ENCODE measurements at places on chromosomes 4 and X.
A peak's percentile ranks its signal among the peaks of the same experiment; 100 is the strongest.

GRCh38 chr4:83484500-83485461, at the start of gene ABRAXAS1:
Gene ABRAXAS1, minus strand, starts transcription at chr4:83485100. Its CDS starts 28 bp downstream, at chr4:83485072.
- peak; percentile 85 for DNase-seq

DNA sequence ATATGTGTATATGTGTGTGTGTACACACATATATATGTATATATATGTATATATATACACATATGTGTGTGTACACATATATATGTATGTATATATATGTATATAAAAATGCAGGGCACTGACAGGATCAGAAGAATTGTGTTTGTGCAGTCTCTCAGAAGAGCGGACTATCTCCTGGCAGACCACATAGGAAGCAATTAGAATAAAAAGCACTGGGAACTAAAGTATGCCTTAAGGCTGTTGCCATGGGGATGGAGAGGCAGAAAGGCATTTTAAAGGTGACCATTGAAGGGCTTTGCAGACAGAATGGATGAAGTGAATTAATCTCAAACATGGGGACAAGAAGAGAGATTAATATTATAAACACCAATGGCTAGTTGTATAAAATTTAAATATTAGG, 33.7 kb upstream of the USP51 start:
- DNase-seq: no peak

DNA sequence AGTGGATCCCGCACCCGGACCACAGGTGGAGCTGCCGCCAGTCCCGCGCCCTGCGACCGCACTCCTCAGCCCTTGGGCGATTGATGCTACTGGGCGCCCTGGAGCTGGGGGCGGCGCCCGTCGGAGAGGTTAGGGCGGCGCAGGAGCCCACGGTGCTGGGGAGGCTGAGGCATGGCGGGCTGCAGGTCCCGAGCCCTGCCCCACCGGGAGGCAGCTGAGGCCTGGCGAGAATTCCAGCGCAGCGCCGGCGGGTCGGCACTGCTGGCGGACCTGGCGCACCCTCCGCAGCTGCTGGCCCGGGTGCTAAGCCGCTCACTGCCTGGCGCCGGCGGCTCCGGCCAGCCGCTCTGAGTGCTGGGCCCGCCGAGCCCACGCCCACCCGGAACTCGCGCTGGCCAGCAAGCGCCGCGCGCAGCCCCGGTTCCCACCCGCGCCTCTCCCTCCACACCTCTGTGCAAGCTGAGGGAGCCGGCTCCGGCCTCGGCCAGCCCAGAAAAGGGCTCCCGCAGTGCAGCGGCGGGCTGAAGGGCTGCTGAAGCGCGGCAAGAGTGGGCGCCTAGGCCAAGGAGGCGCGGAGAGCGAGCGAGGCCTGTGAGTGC, 1256.5 kb downstream of the STIM2 start:
- no peak for DNase-seq

GRCh38 chr4:138904793-138905192, 110.8 kb upstream of the NOCT start:
- DNase-seq: no peak

DNA sequence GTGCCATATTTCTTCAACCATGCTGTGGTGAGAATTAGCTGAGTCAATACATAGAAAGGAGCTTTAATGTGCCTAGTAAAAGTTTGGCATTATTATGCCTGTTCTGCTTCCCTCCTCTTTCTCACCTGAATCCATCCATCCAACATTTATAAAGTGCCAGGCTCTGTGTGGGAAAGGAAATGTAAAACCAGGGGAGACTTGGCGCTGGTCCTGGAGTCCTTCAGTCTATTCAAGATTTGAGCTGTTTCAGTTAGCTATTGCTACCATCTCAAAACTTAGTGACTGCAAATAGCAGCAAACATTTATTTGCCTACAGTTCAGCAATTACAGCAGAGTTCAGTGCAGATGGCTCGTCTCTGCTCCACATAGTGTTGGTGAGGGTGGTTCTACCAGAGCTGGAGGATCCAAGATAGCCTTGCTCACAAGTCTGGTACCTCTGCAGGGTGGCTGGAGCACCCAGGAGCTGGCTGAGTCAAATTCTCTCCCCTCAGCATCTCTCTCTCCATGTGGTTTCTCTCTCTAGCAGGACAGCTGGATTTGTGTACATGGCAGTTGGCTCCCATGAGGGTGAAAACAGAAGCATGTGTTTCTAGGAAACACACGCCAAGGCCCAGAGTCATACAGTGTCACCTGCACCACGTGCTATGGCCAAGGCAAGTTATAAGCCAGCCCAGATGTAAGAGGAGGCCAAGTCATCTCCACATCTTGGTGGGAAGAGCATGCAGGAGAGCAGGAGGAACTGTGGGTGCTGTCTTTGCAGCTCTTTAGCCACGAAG, 77.3 kb downstream of the FHDC1 start:
- no peak for DNase-seq

- no peak for DNase-seq
Observed at GRCh38 chrX:39820938-39821708, 276.6 kb downstream of the BCOR start.

DNA sequence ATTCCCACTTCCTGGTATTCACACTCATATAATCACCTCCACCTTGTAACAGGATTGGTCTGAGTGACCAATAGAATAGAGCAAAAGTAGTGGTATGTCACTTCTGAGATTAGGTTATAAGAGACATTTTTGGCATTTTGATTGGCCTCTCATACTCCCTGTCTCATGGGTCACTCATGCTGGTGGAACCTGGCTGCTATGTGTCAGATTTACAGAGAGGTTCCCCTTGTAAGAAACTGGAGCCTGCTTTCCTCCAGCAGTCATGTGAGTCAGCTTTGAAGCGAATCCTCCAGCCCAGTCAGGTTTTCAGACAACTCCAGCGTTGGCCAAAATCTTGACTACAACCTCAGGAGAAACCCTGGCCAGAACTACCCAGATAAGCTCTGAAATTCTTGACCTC, 2.6 kb upstream of the OTUD4 start:
- DNase-seq: no peak

GRCh38 chr4:161828061-161828460, 335.7 kb downstream of the FSTL5 start:
- no peak for DNase-seq

DNA sequence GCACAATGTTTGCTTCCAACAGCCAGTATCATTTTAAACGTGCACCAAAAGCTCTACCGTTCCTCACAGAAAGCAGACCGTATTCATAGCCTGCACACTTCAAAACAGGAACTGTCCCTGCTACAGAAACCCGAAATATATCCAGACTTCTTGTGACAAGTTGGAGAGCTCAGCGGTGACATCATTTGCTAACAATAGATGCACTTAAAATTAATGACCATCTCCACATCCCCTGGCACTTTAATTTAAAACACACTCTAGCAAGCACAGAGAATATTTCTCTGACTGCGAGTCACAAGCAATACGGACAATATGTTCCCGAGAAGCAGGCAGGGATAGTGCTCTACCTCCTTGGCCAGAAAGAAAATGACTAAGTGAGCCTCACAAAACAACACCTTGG, 2.5 kb downstream of the NYX start:
- DNase-seq: no peak

- DNase-seq: no peak
Observed at GRCh38 chrX:122252454-122252853, 931.6 kb upstream of the GRIA3 start.

DNA sequence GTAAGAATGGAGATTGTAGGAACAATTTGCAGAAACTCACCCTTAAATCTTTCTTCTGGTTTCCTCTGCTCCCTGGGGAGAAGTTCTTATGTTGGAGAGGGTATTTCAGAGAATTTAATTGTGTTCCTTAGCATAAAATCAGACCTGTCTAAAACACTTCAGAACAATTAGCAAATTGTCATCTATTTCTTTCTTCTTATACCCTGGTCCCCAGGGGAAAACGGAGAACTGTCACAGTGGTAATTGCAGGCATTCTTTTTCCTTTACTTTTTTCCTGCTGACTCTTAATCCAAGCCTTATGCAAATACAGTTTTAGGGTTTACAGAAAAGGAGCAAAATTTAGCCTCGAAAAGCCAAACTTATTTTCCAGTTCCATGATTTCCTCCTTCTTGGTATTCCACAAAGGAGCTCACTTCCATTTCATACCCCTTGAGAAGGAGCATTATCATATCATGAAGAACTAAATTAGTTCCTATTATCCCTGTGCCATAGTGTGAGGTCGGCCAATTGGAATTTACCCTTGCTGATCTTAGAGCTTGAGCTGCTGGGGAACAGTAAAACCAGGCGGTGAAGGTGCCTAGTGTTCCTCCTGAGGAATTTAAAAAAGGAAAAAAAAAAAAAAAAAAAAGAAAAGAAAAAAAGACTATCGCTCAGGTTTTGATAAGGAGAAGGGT, 173.8 kb downstream of the IL15 start:
- DNase-seq: no peak

DNA sequence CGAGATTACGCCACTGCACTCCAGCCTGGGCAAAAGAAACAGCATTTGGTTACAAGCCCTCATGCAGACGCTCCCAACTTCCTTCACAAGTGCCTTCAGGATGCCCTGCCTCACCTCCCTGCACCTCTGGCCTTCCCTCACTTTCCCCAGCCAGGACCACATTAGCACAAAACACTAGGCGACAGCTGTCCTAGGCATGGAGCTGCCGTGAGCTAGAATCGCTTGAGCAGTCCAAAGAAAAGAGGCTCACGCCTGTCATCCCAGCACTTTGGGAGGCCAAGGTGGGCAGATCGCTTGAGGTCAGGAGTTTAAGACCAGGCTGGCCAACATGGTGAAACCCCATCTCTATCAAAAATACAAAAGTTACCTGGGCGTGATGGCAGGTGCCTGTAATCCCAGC, 15.8 kb downstream of the RNF212 start:
- DNase-seq: no peak

GRCh38 chr4:138659037-138659811, 356.4 kb upstream of the NOCT start:
- DNase-seq: no peak

DNA sequence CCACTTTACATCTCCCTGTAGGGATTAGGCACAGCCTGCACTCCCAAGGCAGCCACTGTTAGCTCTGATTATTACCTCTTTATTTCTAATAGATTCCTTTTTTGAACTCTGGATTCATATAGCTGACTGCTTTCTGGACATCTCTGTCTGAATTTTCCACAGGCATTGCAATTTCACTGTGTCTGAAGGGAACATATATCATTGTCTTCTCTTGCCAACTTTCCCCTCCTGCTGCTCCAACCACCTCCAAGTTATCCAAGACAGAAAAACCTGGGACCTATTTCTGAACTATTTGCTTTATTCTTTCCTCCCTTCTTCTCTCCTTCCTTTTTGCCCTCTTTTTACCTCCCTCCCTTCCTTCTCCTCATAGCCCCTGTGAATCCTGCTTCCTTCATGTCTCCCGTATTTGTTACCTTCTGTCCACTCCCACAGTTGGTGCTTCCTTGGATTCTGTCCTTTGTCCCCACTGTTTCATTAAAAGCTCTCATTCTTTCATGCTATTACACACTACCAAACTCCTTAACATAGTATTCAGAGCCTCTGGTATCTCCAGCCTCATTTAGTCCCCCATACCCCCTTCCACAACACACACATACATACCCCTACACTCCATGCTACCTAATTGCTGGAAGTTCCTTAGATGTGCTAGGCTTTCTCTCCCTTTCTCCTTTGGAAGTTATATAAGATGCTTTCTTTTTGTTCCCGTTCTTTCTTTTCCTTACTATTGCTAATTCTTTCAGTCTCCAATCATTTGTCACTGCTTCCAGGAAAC, 34.7 kb downstream of the FGF2 start:
- DNase-seq: no peak

DNA sequence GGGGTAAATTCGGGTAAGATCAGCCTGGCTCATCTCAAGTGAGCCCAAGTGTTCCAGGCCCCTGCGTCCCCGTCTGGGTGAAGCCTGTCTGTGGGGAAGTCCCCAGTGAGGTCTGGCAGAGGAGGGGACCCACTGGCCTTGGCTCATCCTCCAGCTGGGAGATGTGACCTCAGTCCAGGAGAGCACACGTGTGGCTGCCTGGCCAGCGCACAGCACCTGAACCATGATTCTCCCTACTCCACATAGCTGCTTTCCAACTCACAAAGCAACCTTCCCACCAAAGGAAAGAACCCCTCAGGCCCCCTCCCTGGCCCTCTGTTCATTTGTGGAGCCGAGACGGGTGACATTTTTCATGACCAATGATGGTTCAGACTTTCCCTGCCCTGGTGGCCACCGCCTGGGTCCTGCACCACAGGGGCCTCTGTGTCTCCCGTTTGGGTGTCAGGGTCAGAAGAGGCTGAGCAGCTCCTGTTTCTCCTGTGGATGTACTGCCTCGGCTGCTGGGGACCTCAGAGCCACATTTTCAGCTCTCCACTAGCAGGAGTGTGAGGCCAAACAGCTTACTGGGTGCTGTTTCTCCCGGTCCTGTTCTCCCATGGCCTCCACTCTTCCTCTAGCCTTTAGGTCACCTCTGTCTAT, 111.4 kb downstream of the CPZ start:
- DNase-seq: no peak

Measured in stimulated activated CD8-positive, alpha-beta memory T cell treated with anti-CD3 and anti-CD28 coated beads, Interleukin-4, amount 100 ng/mL, for 1 hour (primary cell).